ENCODE measurements at places on chromosomes 1 and 21.
A peak's percentile ranks its signal among the peaks of the same experiment; 100 is the strongest.

GRCh38 chr1:6462412-6463119, 3.4 kb downstream of the TNFRSF25 start:
- DNase-seq, result no peak

- DNase-seq, result no peak
These were observed 1.3 kb upstream of the PCBP3 start for GRCh38 chr21:45642122-45642813.

GRCh38 chr1:84842748-84843231, 50.2 kb downstream of the LPAR3 start:
- no peak for DNase-seq

GRCh38 chr1:199123615-199124014, 484.8 kb downstream of the PTPRC start:
- DNase-seq, result no peak

- DNase-seq, result no peak
These were observed 120.0 kb downstream of the TGFBR3 start for GRCh38 chr1:91765880-91766443.

- peak; percentile 61 for DNase-seq
These were observed 6.9 kb downstream of the PINK1 start for GRCh38 chr1:20640183-20640597.

DNA sequence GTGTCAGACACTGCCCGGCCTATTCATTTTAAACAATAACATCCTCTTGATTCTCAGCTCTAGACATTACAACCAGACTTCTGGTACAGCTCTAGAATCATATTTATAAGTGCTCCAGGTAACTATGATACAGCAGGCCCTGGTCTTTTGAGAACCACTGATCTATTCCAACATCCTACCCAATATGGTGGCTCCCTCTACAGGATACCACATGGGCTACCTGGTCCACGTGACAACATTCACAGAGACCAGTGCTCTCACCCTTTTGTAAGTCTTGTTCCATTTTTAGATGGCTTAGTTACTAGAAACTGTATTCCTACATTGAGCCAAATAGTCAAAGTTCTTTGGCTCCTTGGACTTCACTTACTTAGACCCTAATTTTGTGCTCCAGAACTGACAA, 102.9 kb downstream of the PTPN14 start:
- no peak for DNase-seq

DNA sequence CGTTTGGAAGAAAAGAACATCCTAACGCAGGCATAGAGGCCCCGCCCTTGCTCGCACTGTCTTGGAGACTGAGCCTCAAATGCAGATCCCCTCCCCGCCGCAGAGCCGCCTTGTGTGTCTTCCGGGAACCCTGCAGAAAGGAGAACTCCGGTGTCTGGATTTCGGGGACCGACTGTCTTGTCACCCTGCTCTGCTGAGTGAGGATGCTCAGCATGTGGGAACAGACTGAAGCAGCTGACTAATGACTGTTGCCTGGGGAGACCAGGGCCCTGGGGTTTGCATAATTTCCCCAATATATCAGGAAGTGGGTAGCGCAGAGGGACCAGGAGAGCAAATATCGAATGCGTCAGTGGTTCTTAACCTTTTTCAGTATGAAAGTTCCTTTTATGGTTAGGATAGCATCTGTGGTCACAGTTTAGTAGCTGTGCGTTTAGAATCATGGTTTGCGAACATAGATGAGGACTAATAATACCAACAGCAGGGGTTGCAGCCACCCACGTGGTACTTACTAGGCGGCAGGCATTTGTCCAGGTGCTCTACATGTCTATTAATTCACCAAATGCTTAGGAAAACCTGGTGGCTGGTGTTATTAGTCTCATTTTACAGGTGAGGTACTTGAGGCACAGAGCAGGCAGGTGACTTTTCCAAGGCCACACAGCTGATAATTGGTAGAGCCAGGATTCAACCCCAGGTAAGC, 14.3 kb downstream of the GPR137B start:
- DNase-seq, result no peak

- peak; percentile 48 for DNase-seq
These were observed 50.8 kb downstream of the RHBG start for GRCh38 chr1:156419854-156420204.

- DNase-seq, result no peak
These were observed 99.1 kb downstream of the MT1HL1 start for GRCh38 chr1:236904892-236905741.

Data from activated gamma-delta T cell treated with Interleukin-2 at 50 U/mL for 16 hours (primary cell).